ENCODE measurements at places on chromosomes 6 and 20. TPM values are rescaled to one million over a fixed set of nuclear protein-coding genes. Genes with fewer than 3 reads are reported as not detected.

DNAH8 gene
- total RNA-seq = not detected

SAMD5 gene
- 0.05 TPM for total RNA-seq

MOG gene
- not detected for total RNA-seq

GRCh38 chr6:157557559-157557958 lies 176.6 kb downstream of the ZDHHC14 start:
- no peak for DNase-seq

DNA sequence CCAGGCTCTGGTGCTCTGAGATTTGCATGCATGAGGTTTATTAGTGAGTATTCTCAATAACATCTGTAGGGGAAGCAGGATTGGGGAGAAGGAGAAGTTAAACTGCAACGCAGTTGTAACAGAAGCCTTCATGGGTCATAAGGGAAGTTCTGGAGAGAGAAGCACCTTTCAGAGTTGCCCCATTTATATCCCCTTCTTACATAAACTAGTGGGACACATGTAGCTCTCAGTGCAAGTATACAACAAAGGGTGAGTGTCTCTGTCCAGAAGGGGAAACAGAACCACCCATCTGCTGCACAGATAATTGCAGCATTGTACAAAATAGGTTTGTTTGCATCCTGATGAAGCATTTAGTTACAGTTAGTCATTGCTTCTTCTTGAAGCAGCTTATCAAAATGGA lies 4.3 kb upstream of the ADGB start:
- no peak for DNase-seq

- no peak for DNase-seq
These were observed 95.6 kb downstream of the HDGFL1 start for GRCh38 chr6:22664968-22665367.

GRCh38 chr6:20647585-20647984 lies 113.3 kb downstream of the CDKAL1 start:
- DNase-seq = no peak

- DNase-seq = no peak
These were observed 7.0 kb upstream of the ID4 start for GRCh38 chr6:19830171-19830570.

GRCh38 chr6:122352981-122353664 lies 46.3 kb upstream of the HSF2 start:
- no peak for DNase-seq

DNA sequence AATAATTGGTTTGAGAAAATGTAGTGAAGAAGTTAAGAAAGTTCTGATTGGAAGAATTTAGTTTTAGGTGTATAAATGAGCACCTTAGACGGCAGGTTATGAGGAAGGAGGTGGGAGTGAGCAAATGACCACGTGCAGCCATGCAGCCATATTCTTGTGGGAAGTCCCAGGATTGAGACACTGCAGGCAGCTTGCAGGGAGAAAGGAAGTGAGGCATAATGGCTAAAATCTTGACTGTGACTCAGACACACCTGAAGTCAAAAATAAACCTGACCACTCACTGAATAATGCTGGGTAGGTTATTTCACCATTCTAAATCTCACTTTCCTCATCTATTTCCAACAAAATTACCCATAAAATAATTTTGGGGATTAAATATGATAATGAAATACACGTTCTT lies 16.6 kb downstream of the DSE start:
- no peak for DNase-seq

GRCh38 chr20:10448270-10449156 lies 13.4 kb downstream of the SLX4IP start:
- no peak for DNase-seq

DNA sequence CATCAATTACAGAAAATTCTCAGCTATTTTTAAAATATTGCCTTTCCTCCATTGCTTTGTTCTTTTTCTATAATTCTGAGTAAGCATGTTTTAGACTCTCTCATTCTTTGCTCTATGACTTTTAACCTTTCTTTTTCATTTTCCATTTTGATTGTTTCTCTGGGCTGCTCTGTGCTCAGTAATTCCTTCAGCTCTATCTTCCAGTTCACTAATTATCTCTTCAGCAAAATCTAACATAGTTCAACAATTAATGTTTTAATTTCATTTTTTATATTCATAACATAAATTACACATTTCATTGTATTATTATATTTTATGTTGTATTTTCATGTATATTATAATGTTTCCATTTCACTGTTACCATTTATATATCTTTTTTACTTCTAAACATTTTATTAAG lies 198.8 kb upstream of the NOX3 start:
- no peak for DNase-seq

Data from activated CD4-positive, alpha-beta T cell treated with anti-CD3 and anti-CD28 coated beads, Interleukin-2, amount 10 ng/mL, durations not matched to agents 24 days and 14 days (primary cell).